ENCODE measurements at places on chromosomes 6 and 20.

DNA sequence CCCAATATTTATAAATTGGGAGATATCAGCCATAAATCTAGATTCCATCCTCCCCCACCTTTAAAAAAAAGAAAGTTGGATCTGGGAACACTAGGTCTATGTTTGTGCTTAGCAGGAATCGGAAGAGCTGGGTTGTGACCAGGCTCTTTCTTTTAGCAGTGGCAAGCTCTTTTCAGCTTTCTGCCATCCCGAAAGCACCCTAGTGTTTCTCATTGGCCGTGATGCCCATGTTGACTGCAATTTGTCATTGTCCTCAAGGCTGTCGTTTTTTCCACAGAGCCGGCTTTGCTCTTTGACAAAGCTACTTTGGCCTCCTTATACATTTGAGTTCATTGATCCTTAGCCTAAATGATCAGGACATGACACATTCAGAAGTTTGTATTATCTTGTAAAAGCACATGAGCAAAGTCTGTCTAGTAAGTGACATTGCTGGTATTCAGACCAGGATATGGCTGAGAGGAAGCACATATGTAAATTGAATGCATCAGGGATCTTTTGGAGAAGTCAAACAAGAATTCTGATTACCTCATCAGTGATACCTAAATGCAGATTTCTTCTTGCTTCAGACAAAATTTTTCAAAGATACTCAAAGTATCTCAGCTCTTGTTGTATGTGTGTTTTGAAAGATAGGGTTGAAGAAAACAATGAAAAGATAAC is 50.1 kb downstream of the CARMIL1 start:
- DNase-seq, result no peak

DNA sequence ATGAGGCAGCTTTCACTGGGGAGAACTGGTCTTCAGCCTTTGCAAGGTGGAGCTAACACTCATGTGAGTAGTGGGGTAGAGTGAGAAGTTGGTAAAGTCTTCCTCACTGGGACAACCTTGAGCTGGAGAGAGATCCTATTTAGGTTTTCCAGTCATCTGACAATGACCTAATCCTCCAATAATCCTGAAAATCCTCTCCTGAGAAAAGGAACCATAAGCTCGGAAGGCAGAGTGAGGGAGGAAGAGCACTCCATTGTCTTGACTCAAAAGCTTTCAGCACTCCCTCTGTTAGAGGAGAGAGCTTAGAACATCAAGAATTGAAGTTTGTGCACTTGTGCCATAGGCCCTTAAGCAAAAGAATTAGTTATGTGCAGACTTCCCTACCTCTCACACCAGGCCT is 77.8 kb downstream of the TRAM2 start:
- DNase-seq, result no peak

GRCh38 chr6:91781946-91782345 is 1195.1 kb upstream of the MAP3K7 start:
- DNase-seq, result no peak

GRCh38 chr6:131519670-131520436 is 53.2 kb upstream of the ARG1 start:
- no peak for DNase-seq

DNA sequence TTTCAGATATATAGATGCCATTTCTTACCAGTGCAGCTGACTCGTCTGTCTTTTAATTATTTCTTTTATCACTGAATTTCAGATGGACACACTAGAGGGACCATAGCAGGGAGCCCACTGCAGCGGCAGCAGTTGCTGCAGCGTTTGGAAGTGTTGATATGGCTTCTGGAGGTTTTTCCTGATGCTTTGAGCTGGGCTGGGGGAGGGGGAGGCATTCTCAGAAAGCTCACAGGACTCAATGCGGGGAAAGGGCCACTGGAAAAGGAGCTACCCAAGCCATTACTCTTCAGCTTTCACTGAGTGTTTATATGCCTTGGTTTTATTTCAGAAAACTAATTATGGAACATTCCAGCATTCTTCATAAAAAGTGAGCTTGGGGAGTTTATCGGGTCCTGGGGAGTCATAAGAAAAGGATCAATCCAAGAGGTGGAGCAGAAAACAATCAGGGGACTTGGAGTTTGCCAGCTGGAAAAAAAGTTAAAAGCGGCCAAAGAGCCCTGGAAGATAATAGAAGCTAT is 740.4 kb upstream of the FLRT3 start:
- DNase-seq, result no peak

GRCh38 chr6:56938649-56939191 is 16.2 kb upstream of the BEND6 start:
- no peak for DNase-seq

- DNase-seq, result no peak
These were observed 107.1 kb downstream of the AHI1 start for GRCh38 chr6:135390458-135390857.

- no peak for DNase-seq
These were observed 136.5 kb upstream of the ECI2 start for GRCh38 chr6:4271761-4272470.

DNA sequence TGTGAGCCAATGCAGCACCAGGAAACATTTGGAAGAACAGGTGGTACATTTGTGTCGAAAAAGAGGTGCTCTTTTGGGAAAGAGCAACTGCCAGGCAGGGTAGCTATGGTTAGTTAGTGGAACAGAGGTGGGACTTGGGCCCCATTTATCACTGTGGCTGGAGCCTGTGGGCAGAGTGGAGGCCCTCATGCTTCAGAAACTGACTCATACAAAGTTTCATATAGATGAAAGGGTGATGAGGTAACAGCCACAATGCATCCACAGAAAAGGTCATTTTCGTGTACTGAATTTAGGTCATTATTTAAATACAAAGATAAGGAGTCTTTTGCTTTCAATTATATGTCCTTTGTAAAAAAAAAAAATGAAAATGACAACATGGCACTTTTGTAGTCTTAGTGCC is 76.4 kb upstream of the HS3ST5 start:
- no peak for DNase-seq

GRCh38 chr6:146315381-146316174 is 228.1 kb upstream of the RAB32 start:
- no peak for DNase-seq

DNA sequence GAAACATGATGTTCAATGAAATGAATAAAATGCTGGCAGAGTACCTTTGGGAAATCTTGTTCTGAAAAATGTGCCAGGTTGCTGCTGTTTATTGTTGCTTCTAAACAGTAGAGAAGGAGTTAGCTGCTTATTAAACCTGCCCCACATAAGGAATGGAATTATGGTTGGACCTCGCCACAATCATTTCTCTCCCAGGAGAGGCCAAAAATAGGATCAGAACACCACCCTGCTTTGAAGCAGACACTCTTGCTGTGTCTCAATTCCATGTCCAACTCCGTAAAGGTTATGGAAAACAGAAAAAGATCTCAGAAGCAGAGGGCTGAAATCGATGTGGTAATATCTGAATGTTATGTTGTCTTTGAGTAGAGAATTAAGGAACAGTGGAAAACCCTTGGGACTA is 27.9 kb downstream of the AFG1L start:
- no peak for DNase-seq

GRCh38 chr6:106885679-106886078 is 88.8 kb downstream of the CD24 start:
- DNase-seq, result no peak

- no peak for DNase-seq
These were observed 685.3 kb upstream of the MARCKS start for GRCh38 chr6:113171882-113172281.

DNA sequence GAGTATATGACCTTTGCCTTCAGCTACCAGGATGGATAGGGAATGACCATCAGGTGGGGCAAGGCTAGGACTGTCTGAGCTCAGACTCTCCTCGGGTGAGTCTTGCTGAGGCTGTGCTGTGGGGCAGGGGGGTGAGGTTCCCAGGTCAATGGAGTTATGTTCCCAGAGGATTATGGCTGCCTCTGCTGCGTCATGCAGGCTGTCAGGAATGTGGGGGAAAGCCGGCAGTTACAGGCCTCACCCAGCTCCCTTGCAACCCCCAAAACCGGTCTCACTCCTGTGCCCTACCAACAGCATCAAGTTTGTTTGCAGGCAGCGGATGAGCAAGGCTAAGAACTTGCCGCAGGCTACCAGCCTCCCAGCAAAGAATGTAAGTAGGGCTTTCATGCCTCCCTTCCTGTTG is 93.5 kb downstream of the ESR1 start:
- no peak for DNase-seq

- no peak for DNase-seq
These were observed 5.0 kb upstream of the CD40 start for GRCh38 chr20:46113113-46113470.

GRCh38 chr20:25848222-25848621 is 151.6 kb upstream of the ZNF337 start:
- DNase-seq, result no peak
